ENCODE measurements at places on chromosomes 5 and 9.

DNA sequence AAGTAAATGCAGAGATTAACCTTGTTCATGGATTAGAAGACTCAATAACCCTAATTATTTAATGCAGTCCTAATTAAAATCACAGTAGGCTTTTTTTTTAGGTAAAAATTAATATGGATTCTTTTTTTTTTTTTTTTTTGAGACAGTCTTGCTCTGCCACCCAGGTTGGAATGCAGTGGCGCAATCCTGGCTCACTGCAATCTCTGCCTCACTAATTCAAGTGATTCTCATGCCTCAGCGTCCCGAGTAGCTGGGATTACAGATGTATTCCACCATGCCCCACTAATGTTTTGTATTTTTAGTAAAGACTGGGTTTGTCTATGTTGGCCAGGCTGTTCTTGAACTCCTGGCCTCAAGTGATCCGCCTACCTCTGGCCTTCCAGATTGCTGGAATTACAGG, 40.6 kb downstream of the DENND4C start:
- DNase-seq, result no peak

DNA sequence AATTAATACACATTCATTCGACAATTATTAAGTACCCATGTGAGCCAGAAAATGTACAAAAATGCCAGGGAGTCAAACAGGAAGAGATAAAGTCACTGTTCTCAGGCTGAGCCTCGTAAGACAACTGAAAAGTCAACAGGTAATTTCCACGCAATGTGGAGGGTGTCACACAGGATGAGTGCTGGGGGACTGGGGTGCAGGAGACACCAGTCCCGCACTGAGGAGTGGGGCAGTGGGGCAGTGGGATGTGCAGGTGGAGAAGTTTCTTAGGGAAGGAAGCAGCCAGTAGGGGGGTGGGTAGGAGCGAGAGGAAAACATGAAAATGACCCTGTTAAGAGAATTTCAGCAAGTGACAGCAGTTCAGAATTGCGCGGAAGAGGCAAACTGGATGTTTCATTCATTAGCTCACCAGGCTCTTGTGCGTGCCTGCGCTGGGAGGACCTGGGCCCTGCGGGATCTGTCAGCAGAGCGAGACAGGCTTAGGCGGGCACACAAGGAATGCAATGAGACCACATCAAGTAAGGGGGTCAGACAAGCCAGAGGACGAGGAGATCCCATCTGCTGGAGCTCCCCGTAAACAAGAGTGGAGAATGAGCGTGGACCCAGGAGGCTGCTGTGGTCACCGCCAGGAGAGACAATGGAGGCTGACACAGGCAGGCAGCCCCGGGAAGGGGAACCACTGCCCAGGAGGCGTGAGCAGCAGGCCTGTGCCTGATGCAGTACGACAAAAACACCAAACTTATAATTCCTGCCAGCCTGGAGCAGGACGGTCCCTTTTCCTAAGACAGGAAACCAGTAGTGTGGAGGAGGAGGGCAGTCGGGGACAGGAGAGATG, 21.0 kb downstream of the CAMSAP1 start:
- no peak for DNase-seq

GRCh38 chr5:91033370-91033769, 349.7 kb downstream of the ARRDC3 start:
- no peak for DNase-seq

DNA sequence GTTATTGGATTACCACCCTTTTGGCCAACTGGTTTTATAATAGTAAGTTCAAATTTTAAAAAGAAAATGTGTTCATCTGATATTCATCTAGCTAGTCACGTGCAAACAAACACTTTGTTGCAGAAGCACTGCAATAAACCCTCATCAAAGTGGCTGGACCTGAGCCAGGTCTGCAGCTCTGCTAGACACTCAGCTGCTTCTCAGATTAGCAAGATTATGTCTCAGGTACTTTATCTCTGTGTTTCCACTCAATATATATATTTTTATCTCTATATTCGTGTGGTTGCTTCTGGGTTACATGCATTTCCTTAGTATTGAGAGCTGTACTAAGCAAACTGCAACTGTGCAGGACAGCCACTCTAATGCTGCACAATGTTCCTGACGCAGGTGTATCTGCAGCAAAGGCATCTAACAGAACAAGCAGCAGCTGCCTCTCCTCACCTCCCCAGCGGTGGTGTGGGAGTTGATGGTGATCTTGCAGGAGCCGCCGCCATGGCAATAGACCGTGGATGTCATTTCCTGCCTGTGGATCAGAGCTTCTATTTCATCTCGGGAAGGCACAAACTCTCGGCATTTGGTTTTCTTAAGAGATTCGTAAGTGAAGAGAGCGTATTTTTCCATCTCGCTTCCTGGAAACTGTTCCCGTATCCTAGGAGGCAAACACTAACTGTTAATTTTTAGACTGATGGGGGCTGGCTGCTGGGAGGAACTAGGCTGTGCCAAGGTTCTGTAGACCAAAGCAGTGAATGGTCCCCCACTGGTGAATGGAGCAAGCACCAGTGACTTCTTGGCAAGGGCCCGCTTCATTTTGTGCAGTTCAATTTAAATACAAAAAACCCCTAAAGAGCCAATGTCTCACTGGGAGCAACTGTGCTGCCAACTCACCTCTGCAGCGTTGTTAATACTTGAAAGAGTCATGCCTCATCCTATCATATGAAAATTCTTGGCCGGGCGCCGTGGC, 56.7 kb upstream of the RETREG1 start:
- DNase-seq, result no peak

GRCh38 chr9:107742531-107743309, 253.2 kb upstream of the KLF4 start:
- DNase-seq, result no peak

DNA sequence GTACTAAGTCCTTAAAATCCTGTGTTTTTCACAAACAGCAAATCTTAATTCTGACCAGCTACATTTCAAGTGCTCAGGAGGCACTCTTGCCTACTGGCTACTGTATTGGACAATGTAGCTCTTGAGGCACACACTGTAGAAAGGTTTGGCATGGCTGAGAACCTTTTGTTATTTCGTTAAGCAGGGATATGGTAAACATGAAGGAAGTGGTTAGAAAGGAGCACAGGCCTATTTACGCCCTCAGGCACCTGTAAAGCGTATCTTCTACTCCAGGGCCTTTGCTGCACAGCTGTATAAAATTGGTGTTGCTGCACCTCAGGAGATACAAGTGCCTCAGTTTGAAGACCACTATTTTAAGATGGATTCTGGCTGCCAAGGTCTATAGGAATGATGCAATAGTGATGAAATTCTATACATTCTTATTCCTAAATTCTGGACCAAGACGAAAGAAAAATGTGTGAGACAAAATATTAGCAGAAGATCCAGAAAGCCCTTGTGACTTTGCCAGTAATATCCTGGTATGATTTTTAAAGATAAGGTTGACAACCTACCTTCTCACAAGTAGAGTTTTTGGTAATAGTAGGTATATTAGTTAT, 9.3 kb upstream of the OTULIN start:
- no peak for DNase-seq

DNA sequence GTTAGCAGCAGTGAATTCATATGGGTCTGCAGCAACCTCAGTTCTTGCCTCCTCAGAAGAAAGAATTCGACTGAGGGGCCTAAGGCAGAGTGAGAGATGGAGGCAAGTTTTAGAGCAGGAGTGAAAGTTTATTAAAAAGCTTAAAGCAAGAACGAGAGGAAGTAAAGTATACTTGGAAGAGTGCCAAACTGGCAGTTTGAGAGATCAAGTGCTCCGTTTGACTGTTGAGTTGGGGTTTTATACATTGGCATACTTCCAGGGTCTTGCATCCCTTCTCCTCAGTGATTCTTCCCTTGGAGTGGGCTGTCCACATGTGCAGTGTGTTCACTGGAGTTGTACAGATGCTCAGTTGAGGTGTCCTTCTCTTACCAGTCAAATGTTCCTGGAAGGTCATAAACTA, 203.6 kb downstream of the SPATA31D1 start:
- DNase-seq, result no peak

GRCh38 chr9:133700819-133701320, 37.3 kb downstream of the SARDH start:
- no peak for DNase-seq

DNA sequence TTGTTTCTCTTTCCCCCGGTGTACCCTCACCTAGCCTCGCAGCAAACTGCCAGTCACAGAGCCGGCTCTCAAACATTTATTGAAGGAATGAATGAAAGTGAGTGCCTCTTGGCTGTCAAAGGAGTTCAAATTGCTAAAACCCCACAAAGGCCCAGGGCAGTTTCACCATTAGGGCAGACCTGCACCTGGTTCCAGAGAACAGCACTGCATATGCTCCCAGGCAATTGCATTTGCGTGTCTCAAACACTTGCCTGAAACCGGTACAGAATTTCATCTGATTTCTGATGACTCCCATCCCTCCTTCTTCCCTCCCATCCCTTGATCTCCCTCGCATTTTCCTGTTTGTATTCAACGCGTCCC, 165.6 kb upstream of the ZNF462 start:
- DNase-seq, result no peak

DNA sequence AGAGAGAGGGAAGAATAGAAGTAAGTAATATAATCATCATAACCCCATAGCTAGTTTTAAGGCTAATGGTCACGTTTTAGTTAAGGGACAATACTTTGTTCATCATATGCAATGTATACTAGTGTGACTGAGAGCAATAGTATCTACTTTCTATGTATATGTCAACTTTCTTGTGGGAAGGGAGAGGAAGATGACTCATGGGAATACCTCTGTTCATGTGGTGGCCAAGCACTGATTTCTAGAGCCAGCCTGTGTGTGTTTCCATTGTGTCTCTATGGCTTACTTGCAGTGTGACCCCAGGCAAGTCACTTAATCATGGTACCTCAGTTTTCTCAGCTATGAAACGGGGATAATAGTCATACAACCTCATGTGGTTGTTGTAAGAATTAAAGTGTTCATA, 639.6 kb downstream of the CETN3 start:
- DNase-seq, result no peak

- no peak for DNase-seq
Measured at GRCh38 chr5:59814537-59814872, 79.0 kb downstream of the PDE4D start.

- DNase-seq, result no peak
Measured at GRCh38 chr5:67515762-67516161, 319.2 kb upstream of the CD180 start.
